ENCODE measurements at places on chromosomes 1 and 21.
A peak's percentile ranks its signal among the peaks of the same experiment; 100 is the strongest.

- DNase-seq: no peak
These were observed 14.5 kb downstream of the SYT11 start for GRCh38 chr1:155873860-155874259.

- no peak for DNase-seq
These were observed 25.5 kb downstream of the TRPM2 start for GRCh38 chr21:44378646-44379514.

DNA sequence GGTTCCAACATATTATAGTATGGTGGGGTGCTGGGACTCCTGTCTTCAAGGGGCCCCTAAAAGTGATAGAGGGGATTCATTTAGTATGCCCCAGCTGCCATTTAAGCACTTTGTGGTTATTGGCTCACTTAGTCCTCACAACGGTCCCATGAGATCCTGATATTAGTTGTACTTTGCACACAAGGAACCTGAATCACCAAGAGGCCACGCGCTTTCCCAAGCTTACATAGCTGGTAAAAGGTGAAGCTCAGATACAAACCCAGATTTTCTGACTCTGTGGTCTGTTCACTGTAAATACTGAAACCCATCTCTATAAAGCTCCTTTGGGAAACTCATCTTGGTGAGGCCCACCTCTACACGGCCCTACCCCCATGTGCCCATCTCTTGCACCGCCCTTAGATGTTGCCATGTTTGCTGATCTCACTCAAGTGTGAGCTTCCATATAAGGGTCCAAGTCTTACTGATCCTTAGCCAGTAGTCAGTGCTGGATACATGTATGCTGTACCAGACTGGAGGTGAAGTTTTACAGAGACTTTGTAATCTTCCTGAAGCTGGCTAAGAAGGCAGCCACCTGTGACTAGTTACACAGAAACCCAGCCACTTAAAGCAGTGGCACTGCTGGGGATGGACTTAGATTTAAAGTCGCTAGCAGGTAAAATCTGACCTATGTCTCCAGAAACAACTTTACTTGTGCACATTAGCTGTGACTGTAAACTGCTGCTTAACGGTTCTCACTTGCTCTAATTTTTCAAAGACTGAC is 124.4 kb upstream of the HOOK1 start:
- DNase-seq: no peak

DNA sequence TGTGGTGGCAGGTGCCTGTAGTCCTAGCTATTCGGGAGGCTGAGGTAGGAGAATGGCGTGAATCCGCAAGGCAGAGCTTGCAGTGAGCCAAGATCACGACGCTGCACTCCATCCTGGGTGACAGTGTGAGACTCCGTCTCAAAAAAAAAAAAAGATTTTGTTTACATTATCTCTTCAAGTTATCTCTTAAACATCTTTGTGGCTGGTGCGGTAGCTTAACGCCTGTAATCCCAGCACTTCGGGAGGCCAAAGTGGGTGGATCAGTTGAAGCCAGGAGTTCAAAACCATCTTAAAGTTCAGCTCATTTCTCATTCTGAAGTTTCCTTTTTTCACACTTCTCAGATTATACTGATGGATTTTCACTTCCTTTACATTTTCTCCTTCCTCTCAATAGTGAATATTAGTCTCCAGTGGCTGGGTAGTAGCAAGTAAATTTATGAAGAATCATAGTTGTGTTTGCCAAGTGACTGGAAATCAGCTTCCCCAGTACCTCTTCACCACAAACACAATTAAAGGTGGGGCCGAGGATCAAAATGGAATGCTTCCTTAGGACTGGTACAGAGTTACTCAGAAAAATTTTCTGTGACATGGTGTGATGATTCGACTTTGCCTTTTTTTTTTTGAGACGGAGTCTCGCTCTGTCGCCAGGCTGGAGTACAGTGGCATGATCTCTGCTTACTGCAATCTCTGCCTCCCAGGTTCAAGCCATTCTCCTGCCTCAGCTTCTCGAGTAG is 13.8 kb downstream of the PIP5K1A start:
- DNase-seq: no peak

DNA sequence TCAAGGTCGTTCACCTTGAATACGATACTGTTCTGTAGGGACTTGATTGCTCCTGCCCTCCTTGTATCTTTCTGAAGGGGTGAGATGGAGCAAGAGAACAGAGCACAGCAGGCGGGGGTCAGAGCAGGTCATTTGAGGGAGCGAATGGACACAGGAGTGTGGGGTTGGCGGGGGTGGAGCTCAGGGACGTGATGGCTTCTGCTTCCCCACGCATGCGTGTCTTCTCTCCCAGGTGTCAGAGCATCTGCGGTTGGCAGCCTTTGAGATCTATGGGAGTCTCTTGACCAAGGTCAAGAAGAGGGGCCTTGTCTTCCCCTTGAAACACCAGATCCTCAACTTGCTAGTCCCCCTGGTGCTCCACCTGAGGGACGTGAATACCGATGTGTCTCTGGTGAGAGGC is 63.9 kb downstream of the INAVA start:
- DNase-seq: no peak

DNA sequence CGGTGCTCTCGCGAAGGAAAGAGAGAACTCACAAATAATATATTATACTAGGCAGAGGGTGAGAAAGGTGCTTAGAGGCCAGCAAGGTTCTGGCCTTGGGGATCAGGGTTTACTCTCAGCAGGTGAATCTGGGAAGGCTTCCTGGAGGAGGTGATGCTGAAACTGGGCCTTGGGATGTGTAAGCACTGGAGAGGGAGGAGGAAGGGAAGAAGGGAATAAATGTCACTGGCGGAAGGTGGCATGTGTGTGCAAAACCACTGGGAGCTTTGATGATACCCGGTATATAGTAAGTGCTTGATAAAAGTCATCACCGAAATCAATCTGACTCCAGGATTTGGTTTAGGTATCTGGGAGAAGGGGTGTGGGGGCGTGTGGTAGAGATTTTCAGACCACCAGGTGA is 24.4 kb downstream of the SPSB1 start:
- no peak for DNase-seq

- DNase-seq: no peak
These were observed 60.5 kb downstream of the MAP3K7CL start for GRCh38 chr21:29190923-29191331.

DNA sequence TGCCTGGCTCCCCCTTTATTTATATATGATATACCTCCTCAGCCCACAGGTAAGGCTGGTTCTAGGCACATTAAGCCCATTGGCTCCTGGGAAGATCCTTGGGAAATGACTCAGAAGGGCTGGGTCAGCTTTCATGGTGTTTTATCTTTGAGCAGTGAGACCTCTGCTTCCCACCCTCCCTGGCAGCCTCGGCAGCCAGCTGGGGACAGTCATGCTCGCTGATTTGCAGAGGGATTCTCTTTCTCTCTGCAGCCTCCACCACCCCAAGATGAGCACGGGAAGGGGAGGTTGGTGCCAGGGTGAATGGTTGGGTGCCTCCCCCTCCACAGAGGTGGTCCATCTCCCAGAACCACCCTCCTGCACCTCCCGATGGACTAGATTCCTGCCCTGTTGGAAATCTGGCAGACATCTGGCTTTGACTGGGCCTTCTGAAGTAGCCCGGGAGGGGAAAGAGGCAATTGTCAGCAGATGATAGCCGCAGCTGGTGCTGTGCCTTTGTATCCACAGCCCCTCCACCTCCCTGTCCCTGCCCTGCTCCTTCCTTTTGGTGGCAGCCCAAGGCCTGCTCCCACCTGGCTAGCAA is 24.6 kb downstream of the IER5 start:
- no peak for DNase-seq

- DNase-seq: no peak
These were observed 72.1 kb downstream of the GPR52 start for GRCh38 chr1:174519844-174520243.

- no peak for DNase-seq
These were observed 66.9 kb downstream of the CDC7 start for GRCh38 chr1:91567583-91567982.

- DNase-seq: no peak
These were observed 30.6 kb downstream of the PHC2 start for GRCh38 chr1:33400153-33400911.

DNA sequence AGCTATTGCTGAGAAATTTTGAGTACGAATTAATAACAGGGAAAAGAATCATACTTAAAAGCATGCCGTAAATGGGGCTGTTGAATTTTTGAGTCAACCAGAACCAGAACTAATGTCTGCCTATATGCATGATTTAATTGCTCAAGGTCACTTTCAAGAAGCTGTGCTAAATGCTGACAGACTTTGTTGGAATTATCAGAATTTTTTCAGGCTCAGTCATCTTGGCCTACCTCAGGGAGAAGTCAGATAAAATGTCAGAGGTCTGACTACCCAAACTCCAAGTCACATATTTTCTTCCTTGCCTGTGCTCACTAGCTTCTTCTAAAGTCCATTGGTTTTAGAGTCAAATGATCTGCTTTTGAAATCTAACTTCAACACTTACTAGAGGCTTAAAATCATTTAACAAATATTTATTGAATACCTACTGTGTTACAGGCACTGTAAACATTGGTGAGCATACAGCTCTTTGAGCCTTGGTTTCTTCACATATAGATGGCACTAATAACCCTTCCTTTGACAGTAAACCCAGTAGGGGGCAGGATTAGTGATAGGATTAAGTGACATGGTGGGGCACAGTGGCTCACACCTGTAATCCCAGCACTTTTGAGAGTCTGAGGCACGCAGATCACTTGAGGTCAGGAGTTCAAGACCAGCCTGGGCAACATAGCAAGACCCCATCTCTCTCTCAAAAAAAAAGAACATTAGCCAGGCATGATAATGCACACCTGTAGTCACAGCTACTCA is 121.2 kb upstream of the SLC44A3 start:
- DNase-seq: no peak

DNA sequence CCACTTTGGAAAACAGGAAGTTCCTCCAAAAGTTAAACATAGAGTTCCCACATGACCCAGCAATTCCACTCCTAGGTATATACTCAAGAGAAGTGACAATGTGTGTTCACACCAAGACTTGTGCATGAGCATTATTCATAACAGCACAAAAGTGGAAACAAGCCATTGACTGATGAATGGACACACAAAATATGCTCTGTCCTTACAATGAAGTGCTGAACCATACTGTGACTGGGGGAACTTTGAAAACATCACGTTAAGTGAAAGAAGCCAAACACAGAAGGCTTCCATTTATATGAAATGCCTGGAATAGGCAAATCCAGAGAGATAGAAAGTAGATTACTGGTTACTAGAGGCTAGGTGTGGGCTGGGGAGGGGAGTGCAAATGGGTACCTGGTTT is 150.3 kb downstream of the ZSCAN20 start:
- no peak for DNase-seq

GRCh38 chr1:58447886-58448285 is 98.6 kb downstream of the OMA1 start:
- DNase-seq: no peak

DNA sequence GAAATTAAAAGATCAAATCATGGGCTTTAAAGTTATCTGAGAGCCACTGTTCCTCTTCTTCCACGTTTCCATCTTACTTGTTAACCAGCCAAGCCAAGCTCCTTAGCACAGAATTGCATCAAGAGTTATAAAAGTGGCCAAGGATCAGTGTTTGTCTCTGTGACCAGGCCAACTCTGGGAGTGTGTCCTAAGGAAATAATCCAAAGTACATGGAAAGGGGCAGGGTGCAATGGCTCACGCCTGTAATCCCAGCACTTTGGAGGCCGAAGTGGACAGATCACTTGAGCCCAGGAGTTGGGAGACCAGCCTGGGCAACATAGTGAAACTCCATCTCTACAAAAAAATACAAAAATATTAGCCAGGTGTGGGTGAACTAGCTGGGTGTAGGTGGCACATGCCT is 10.0 kb upstream of the MPZL1 start:
- DNase-seq: no peak

DNA sequence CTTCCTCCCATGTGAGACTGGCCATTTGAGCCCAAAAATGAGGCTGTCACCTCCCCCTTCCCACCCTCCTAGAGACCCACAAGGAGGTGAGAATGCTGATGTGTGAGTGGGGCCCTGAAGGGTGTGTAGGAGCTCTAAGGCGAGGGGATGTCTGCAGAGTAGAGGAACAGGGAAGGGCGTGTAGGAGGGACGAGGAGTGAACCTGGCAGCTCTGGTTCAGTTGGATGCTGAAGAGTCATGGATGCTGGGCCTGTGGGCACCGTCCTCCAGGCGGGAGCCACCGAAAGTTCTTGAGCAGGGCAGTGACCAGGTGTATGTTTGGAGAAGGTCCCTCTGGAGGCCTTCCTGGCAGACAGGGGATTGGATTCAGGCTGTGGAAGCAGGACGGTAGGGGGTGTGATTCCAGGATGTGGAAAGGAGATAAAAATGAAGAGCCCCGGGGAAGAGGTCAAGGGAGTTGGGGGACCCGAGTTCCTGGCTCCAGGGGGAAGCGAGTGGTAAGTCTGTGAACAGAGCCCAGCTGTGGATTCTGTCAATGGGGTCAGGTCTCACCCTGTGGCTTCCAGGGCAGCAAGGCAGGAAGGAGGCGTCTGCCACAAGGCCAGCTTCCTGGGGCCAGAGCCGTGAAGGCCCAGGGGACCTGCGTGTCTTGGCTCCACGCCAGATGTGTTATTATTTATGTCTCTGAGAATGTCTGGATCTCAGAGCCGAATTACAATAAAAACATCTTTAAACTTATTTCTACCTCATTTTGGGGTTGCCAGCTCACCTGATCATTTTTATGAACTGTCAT is 7.9 kb downstream of the SAMD11 start:
- DNase-seq: no peak

DNA sequence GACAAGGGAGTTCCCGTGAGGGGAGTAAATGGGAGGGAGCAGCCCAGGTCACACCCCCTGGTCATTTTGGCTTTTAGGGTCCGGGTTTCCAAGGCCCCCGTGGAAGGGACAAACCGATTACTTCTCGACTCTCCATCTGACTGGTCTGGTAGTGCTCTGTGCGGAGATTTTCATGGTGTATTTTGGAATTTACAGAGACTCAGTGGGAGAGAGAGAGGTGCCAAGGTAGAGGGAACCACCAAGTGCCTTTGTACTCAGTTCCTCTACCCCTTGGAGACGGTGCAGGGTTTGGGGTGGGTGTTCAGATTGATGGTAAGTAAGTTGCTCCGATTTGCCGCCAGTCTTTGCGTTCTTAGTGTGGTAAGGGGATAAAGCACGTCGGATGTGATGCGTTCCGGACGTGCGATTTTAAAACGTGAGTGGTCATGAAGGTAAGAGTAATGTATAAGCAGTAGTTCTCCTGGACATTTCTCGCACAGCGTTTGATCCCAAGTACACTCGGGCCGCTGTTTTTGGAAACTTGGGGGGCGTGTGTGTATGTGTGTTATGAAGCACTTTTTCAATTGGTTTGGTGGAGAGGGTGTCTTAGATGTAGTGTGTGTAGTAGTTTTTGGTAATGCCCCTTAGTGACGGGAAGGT is 682 bp downstream of the SUCO start:
- DNase-seq: peak; percentile 21

DNA sequence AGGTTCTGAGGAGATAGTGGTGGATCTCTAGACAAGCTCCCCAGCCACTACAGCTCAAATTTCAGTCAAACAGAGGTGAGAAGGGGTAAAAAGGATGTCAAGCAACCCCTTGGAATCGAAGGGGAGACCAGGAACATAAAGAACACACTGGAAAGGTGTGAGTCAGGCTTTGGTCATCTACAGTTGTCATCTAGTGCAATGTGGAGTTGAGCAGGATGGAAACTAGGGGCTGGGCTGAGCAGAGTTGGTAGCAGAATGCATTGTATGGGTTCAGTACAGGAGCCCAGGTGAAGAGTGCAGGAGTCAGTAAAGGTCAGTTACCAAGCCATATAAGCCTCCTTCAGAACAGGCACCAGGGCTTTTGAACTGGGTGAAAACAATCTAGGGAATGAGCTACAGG is 52.7 kb upstream of the VAV3 start:
- DNase-seq: no peak
